ENCODE measurements at places on chromosomes 13 and 19.

- peak; percentile 38 for DNase-seq
Observed at GRCh38 chr19:42140125-42140754, 8.0 kb upstream of the POU2F2 start.

DNA sequence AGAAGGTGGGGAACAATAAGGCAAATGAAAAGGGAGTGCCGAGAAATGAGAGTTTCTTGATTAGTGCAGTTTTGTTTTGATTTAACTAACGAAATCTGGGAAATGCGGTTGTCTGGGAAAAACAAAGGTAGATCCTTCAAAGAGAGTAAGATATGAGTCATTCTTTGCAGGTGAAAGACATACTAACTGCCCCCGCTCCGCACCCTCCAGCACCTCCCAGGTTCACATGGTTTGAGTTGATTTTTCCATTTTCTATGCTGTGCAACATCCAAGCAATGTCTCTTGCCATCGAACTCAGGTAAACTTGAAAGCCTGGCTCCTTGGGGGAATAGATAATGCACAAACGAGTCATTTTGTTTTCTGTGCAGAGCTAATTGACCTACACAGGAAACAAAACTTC, 84.1 kb upstream of the KLF12 start:
- DNase-seq: no peak

DNA sequence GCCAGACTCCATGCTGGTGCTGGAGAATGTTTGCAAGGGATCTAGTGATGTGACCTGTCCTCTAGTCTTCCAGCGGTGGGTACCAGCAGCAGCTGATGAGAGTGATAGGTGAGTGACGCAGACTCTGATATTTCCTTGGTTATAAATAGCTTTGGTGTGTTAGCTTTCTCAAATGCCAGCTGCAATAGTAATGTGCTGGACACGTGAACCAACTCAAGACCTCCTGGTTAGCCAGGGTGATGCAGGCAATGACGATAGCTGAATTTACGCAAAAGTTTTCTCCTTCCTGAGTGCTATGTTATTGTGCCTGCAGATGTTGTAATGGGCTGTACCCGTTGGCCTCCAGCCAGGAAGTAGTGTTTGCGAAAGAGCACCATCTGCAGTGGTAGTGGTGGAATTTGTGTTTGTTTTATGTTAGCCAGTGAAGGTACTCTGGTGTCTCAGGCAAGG, 129.5 kb downstream of the CYSLTR2 start:
- DNase-seq: peak; percentile 99

DNA sequence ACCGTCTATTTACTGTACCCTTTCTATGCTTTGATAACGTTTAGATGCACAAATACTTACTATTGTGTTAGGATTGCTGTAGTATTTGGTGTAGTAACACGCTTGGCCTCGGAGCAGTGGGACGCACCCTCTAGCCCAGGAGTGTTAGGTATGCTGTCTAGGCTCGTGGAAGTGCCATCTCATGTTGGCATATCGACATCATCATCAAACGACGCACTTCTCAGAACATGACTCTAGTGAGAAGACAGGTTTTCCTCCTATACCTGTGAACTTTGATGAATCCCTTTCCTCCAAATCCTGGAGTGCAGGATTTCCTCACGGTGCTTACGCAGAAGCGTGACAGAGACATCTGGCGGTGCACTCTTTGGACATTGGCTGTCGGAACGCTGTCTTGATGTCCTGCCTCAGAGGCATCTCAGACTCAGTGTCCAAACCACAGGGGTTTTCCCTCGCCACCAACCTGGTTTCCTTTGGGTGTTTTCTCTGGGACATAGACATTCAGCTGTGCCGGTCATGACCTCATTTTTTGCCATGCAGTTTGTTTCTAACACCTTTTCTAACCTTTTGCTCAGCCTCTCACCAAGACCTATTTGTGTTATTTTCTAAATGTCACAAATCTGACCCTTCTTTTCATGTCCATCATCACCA, 6.3 kb downstream of the SNRNP70 start:
- DNase-seq: no peak

DNA sequence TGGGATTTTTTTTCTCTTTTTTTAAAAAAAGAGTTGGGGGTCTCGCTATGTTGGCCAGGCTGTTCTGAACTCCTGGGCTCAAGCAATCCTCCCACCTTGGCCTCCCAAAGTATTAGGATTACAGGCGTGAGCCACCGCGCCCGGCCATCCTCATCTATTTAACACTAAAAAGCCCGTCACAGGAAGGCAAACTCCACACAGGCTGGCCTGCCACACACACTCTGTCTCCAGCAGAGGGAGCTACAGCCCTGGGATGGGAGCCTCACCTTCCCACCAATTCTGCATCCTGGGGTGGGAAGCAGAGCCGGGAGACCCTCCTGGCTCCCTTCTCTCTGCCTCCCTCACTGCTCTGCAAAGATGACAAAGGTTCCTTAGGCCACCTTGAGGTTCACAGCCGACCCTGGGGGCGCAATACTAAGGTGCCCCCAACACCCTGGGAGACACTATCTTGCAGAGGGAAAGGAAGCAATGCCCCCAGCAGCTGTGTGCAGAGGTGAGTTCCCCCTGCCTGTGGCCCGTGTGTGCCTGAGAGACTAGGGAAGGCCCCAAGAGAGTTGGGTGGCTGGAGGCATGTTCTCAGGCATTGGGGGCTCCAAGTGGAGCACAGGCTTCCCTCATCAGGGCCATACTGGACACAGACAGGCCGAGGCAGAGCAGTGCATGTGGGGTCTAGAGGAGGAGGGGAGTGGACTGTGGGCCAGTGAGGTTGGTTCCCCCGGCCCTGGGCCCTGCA, 27.4 kb upstream of the TIMM44 start:
- DNase-seq: no peak

DNA sequence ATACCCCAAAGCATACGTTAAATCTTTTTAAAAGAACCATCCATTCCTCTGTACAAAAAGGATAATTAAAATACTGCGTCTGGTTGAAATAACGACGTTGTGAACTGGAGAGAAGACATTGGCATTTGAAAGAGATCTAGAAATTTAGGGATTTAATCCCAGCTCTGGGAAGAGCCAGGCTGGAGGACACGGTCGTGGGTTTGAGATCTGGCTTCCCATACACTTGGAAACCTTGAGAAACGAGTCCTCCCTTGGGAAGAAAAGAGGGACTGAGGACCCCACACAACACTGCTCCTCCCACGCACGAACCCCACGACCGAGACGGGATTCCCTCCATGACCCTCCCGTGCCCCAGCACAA, 625 bp downstream of the ZNF709 start:
- DNase-seq: no peak

- DNase-seq: no peak
Observed at GRCh38 chr19:48654299-48655059, 8.5 kb upstream of the CA11 start.

DNA sequence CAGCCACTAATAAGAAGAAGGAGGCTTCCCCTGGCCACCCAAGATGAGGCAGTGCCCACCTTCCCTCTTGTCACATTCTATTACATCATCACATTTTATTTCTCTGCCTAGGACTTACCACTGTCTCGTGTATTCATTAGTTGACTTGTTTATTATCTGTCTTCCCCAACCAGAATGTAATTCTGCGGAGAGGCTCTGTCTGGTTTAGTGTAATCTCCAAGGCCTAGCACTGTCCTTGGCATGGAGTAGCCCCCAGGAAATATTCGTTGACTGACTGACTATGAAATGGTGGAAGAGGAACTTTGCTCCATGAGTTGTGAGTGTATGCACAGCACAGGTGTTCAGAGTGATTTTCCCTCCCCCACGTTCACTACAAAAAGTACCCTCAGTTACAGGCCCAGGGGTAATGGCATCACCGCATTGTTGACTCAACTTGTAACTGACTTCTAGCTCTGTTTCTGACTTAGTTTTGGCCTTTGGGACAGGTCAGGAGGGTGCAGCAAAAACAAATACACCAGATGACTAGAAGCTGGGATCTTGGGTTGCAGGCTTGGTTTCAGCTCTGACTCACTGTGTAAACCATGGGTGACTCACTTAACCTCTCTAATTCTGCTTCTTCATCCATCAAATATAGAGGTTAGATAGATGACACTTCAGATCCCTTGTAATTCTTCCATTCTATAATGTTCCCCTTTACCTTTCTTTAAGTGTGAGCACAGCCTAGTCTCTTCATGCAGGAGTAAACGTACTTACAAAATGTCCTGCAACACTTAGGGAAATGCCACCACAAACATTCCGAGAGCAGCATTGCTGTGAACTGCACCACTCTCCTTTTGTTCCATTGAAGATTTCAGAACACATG, 229.7 kb downstream of the KCNRG start:
- DNase-seq: peak; percentile 74

DNA sequence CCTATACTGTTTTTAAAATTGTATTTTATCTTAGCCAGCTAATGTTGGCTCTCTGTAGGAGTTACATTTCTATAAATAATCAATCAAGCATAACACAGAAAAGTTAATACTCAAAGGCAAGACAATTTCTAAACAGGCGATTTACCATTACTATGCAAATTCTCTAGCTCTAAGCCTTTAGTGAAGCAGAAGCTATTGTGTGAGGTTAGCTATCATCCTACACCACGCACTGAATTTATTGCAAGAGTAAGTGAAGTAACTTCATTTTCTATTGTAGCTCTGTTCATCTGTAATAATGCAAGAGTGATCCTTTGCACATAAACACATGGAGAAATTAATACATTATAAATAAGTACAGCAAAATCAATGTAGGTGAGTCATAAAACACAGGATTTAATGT, 439.3 kb downstream of the PCDH9 start:
- no peak for DNase-seq

DNA sequence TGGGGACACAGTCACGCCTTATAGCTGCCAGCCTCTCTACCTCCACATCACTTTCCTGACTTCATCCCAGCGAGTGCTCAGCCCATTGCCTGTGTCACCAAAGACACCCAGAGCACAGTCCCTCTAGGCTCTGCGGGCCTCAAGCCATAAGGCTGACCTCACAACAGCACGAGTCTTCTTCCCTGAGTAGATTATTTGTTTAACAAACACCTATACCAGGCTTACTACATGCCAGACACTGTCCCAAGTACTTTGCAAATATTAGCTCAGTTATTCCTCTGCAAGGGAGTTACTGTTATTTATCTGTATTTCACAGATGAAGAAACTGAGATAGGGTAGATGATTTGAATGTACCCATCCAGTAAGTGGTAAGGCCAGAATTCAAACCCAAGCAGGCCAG, 504.3 kb downstream of the COG6 start:
- no peak for DNase-seq

DNA sequence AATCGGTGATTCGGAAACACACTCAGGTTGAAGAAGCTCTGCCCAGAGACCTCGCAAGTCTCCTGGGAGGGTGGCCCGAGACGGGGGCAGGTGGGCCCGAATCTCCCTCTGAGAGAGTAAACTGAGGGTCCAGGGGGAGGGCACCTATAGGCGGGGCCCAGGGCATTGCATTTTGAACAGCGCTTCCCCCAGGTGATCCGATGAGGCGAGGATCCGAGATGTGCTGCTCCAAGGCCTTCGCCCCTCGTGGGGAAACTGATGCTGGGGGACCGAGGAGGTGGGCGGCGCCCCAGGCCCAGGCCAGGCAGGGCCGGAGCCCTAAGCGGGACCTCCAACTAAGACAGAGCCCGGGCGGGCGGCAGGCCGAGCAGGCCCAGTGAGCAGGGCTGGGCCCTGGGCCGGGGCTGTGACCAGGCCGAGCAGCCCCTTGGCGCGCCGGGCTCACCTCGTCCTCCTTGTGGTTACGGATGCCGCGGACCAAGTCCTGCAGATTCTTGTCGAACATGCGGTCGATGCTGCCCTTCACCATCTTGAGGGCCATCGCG, 500 bp downstream of the AP3D1 start:
- DNase-seq: no peak

DNA sequence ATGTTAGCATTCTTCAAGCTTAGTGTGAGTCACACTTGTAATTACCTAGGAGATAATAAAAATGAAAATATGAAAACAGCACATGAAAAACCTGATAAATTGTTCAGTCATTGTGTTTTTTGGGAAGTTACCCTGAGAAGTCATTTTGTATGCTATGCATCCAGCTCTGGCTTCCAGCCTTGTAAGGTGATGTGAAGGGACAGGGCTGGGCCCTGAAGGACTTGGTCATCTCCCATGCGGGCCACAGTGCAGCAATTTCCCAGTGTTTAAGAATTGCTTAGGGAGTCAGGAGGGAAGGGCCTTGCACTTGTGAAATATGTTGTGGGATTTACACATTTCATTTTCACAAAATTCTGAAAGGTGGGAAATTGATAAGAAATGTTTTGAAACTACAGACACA, 41.3 kb downstream of the ARHGEF7 start:
- no peak for DNase-seq

GRCh38 chr13:20127562-20128458, 33.0 kb downstream of the GJA3 start:
- no peak for DNase-seq

DNA sequence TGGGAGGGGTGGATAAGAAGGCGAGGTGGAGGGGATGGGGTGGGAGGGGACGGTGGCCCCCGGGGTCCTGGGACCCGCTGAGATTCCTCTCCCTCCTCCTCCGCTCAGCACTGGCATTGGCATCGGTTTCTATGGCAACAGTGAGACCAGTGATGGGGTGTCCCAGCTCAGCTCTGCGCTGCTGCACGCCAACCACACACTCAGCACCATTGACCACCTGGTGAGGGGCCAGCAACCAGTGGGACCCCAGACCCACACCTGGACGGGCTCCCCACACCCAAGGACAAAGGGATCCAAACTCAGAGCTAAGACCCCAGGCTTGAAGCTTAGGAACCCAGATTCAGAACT, 5.9 kb downstream of the TTYH1 start:
- DNase-seq: no peak

DNA sequence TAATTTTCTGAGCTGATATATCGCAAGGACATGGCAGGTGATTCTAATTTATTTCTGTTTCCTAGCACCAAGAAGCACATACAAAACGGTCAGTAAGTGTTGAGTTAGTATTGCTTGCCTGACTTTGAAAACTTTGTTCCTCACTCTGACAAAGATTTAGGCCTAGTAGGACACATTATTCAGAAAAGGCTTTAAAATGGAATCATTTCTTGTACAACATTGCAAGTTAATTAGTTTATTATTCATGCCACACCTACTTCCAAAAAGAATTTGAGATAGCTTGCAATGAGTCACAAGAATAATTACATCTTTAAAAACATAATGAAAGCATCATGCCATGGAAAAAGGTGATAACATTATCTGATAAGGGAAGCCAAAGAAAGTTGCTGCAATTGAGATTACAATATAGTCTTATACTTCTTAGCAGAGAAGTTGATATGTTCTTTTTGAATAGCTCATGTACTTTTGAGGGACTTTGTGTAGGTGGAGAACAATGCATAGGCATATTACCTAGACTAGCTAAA, 474.2 kb downstream of the KLF5 start:
- no peak for DNase-seq

DNA sequence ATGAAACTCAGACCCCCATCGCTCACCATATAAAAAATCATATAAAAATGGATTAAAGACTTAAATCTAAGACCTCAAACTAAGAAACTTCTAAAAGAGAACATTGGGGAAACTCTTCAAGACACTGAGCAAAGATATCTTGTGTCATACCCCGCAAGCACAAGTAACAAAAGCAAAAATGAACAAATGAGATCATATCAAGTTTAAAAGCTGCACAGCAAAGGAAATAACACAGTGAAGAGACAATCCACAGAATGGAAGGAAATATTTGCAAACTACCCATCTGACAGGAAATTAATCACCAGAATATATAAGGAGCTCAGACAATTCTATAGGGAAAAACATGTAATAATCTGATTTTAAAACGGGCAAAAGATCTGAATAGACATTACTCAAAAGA, 808.3 kb downstream of the LIG4 start:
- no peak for DNase-seq

- DNase-seq: no peak
Observed at GRCh38 chr19:44800461-44800860, 8.4 kb upstream of the BCAM start.

GRCh38 chr19:57637379-57637778, 4.4 kb downstream of the ZNF211 start:
- no peak for DNase-seq

GRCh38 chr19:10424011-10424637, 3.8 kb downstream of the PDE4A start:
- no peak for DNase-seq

Data from skeletal muscle cell (primary cell).